A549 treated with GW870086 at 1 μM for 4 hours (cell line): ENCODE measurements at places on chromosomes 1 and 21. TPM values are rescaled to one million over a fixed set of nuclear protein-coding genes. Genes with fewer than 3 reads are reported as not detected.

The VWA1 gene
- total RNA-seq: 4.4 to 16.3 TPM (median 14.5 TPM) in 5 replicates

The LPAR3 gene
- total RNA-seq: 0.38 to 0.75 TPM (median 0.44 TPM) in 5 replicates

The MX2 gene
- 0.15 TPM in 1 of 5 replicates, not detected in the others for total RNA-seq

The DNALI1 gene
- total RNA-seq: 0.05 to 0.38 TPM (median 0.05 TPM) in 3 of 5 replicates, not detected in the others

The CCDC185 gene
- 0.06 to 0.14 TPM (median 0.08 TPM) in 3 of 5 replicates, not detected in the others for total RNA-seq

The RGS8 gene
- total RNA-seq: not detected in 5 replicates
